ENCODE measurements at places on chromosomes 7 and 10.

GRCh38 chr10:617471-617870 lies 72.0 kb downstream of the DIP2C start:
- DNase-seq: no peak

GRCh38 chr7:6221340-6222319 lies 50.8 kb downstream of the CYTH3 start:
- DNase-seq: no peak

- DNase-seq: no peak
Measured at GRCh38 chr10:122894261-122894944, 15.0 kb upstream of the FAM24B start.

DNA sequence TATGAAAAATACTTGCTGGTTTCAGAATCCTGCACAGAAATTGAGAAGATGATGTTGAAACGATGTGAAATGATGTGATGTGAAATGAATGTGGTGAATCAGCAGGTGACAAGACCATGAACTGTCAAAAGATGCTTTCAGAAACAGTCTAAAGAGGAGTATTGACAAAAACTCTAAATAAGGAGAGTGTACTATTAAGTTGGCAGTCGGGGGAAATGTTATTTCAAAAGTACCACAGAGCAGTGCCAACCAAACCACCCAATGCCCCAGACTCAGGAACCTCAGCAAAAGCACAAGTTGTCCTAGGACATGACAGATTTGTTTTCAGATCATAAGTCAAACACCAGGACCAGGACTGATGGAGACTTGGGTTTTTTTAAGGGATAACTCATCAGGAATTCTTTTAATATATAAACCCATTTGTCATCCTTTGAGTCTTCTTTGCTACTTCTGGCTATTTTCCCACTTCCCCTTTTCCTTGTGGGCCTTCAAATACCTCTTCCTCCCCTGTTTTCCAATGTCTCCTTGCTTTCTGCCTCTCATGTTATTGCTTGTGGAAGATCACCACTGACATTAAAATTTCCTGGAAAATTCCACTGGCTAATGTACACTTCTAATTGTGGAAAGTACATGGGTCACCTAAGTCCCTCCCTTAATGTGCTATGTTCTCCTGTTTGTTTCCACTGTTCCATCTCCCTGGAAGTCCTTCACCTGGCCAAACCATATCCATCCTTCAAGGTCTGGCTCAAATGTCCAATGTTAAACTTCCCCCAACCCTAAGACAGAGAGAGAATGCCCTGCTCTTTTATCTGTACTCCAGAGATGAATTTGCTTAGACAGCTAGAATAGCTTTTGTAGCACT lies 10.2 kb upstream of the PPP1R3C start:
- DNase-seq: no peak

Measured in suprapubic skin (tissue), 4 donors.